ENCODE measurements at places on chromosomes 3 and 15. TPM values are rescaled to one million over a fixed set of nuclear protein-coding genes. Genes with fewer than 3 reads are reported as not detected.

DNA sequence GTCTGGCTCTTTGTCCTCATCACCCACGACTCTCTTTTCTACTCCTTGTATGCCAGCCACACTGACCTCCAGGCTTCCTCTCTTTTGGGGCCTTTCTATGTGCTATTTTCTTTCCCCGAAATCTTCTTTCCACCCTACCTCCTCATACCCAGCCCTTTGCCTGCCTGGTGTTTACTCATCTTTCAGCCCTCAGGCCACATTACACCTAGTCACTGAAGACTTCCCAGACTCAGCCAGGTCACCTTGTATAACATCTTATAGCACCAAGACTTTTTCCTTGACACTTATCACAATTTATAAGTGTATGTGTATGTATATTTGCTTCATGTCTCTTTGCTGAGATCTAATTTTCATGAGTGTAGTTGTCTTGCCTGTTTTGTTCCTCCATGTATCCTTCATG, 396.4 kb downstream of the NLGN1 start:
- DNase-seq = no peak

DNA sequence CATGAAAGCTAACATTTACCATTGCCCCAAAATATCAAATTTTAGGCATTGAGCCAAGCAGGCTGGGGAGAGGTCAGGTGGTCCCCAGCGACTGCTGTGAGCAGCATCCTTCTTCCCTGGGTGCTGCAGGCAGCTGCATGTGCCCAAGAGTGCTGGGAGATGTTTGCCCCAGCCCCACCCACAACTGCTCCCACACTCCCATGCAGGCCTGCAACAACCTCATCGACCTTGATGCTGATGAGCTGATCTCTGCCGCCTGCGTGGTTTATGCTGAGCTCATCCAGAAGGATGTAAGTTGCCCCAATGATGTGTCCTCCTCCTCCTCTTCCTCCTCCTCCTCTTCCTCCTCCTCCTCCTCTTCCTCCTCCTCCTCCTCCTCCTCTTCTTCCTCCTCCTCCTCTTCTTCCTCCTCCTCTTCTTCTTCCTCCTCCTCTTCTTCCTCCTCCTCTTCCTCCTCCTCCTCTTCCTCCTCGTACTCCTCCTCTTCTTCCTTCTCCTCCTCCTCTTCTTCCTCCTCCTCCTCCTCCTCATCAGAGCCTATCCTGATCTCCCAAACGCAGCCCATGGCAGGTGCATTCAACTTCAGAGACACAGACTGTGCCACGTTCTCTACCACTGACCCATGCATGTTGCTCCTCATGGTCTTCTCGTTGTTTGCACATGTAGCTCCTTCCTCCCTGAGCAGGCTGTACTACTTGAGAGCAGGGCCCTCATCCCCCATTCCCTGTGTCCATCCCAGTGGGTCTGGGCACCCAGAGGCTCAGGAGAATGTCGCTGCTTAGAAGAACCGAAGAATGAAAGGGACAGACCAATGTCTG, 15.1 kb downstream of the TBC1D21 start:
- no peak for DNase-seq

- no peak for DNase-seq
Observed at GRCh38 chr15:62648954-62649353, 393.6 kb upstream of the TPM1 start.

GRCh38 chr3:99854756-99855298, 37.2 kb downstream of the CMSS1 start:
- no peak for DNase-seq

DNA sequence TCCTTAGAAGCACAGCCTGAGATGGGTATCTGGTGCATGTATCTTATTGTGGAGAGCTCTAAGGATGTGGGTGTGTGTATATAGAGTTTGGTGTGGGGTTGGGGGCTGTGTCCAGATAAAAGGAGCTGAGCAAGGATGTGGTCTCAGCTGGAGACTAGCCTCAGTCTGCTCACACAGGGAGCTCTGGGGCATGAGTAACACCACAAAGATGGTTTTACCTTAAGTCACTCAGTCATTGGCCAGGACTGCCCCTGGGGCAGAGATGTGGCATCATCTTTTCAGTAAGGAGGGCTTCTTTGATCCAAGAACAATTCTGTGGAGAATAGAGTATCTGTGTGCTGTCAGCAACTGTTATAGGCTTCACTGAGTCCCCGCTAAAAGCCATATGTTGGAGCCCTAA, 163.4 kb upstream of the NUDT16 start:
- no peak for DNase-seq

DNA sequence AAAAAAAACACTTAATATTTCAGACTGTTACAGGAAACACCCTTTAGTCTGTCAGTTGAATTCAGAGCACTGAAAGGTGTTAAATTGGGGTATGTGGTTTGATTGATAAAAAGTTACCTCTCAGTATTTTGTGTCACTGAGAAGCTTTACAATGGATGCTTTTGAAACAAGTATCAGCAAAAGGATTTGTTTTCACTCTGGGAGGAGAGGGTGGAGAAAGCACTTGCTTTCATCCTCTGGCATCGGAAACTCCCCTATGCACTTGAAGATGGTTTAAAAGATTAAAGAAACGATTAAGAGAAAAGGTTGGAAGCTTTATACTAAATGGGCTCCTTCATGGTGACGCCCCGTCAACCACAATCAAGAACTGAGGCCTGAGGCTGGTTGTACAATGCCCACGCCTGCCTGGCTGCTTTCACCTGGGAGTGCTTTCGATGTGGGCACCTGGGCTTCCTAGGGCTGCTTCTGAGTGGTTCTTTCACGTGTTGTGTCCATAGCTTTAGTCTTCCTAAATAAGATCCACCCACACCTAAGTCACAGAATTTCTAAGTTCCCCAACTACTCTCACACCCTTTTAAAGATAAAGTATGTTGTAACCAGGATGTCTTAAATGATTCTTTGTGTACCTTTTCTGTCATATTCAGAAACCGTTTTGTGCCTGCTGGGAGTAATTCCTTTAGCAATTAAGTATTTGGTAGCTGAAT, 17.9 kb downstream of the TMEM43 start:
- peak; percentile 59 for DNase-seq

- DNase-seq = no peak
Observed at GRCh38 chr3:179860275-179861107, 176.2 kb downstream of the PEX5L start.

GRCh38 chr15:72614810-72615532, 39.5 kb upstream of the GOLGA6B start:
- no peak for DNase-seq

DNA sequence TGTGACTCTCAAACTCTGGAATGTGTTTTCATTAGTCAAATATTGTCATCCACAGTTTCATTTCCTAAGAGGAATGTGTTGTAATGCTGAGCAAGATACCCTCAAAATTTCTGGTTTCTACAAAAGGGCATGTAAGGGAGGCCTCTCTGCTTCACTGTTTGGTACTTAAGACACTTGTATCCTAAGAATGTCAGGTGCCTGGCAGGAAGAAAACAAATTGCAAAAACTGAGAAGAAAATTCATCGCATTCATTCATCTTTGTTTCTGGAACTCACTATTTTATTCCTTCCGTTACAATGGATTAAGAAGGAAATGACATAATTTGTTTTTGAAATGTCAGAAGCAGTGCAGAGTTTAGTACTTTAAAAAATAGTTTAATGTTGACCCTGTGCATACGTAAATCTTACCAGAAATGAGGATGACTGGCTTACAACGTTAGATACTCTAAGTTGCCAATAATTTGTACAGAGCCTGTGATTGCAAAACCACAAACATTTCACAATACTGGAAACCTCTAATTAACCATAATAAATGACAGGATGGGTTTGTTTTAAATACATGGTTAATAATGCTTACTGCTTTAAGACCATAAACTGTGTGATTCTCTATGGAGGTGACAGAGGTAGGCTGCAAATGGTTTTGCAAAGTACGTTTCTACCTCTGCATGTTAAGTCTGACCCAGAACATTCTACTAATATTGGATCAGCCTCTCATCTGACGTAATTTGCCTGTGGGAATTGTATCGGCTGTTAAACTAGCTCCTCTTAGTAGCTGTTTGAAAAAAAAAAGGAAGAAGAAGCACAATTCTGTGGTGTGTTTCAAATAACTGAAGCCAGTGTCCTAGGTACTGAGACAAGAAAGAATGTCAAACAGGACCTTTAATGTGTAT, 477.8 kb downstream of the RBMS3 start:
- no peak for DNase-seq

DNA sequence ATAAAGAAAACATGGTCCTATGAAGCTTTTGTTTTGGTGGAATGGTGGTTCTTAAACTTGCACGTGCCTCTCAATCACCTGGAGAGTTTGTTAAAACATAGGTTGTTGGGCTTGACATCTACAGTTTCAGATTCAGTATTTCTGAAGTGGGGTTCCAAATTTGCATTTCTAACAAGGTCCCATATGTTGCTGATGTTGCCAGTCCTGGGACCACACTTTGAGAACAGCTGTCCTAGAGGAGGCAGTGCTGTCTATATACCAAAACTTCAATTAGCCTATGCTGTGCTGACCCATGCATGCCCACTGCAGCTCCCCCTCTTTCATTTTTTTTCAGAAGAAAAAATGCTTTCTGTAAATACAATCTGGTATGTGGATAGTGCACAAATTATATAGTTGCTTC, 31.3 kb downstream of the ALCAM start:
- DNase-seq = no peak

- no peak for DNase-seq
Observed at GRCh38 chr15:30870681-30871080, 33.0 kb upstream of the FAN1 start.

GRCh38 chr15:69668039-69668705, 215.6 kb downstream of the RPLP1 start:
- no peak for DNase-seq

DNA sequence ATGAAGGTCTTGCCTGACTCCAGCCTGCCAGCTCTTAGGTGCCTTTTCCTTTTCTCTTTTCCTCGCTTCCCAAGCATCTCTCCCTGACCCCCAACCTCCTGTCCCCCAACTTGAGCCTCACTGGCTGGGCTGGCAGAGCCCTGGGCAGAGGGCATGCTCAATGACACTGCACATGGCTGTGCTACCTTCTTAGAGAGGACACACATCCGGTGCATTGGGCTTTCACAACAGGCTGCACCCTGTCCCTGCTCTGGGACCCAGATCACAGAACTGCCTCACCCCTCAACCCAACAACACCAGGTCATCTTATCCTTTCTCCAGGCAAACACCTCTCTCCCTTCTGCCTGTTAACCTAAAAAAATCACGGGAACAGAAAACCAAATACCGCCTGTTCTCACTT, 7.5 kb upstream of the ANKDD1A start:
- DNase-seq = no peak

The MYZAP gene
- 6.2 TPM for total RNA-seq

The KCNMB3 gene
- 1.0 TPM for total RNA-seq

The ALDH1L1 gene
- not detected for total RNA-seq

The DUOXA2 gene
- total RNA-seq = not detected

The KNL1 gene
- 0.77 TPM for total RNA-seq
